ENCODE measurements at places on chromosomes 11 and 22. TPM values are rescaled to one million over a fixed set of nuclear protein-coding genes. Genes with fewer than 3 reads are reported as not detected.

Gene SCGB1D2
- total RNA-seq: not detected

DNA sequence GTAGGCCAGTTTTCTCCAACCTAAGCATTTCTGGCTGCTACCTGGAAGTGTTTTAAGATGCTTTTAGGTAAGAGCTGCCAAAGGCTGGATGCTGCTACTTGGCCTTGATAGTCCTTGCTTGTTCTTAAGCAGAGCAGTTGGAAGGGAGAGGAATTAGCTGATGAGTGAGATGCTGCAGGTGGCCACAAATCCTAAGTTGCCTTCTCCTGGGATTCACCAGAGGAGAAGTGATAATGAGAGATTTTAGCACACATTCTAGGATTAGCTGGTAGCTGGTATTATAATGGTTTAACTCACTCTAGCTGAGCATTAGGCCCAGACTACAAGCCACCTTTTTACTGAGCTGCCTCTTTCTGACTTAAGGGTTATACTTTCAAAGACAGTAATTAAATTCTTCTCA, 442.9 kb upstream of the RAG2 start:
- H3K4me3 ChIP-seq: no peak overlapping the region
- no peak for DNase-seq
- H3K27ac ChIP-seq: no peak overlapping the region
- no peaks in the 10 kb centered on the region for H3K4me1 ChIP-seq

GRCh38 chr22:35400501-35400790, 506 bp downstream of the MCM5 start:
- DNase-seq: no peak
- H3K4me3 ChIP-seq: peak overlapping the region; percentile 88
- no peaks in the 10 kb centered on the region for H3K27me3 ChIP-seq
- peaks cover 22% of the 10 kb centered on the region for H3K4me1 ChIP-seq

DNA sequence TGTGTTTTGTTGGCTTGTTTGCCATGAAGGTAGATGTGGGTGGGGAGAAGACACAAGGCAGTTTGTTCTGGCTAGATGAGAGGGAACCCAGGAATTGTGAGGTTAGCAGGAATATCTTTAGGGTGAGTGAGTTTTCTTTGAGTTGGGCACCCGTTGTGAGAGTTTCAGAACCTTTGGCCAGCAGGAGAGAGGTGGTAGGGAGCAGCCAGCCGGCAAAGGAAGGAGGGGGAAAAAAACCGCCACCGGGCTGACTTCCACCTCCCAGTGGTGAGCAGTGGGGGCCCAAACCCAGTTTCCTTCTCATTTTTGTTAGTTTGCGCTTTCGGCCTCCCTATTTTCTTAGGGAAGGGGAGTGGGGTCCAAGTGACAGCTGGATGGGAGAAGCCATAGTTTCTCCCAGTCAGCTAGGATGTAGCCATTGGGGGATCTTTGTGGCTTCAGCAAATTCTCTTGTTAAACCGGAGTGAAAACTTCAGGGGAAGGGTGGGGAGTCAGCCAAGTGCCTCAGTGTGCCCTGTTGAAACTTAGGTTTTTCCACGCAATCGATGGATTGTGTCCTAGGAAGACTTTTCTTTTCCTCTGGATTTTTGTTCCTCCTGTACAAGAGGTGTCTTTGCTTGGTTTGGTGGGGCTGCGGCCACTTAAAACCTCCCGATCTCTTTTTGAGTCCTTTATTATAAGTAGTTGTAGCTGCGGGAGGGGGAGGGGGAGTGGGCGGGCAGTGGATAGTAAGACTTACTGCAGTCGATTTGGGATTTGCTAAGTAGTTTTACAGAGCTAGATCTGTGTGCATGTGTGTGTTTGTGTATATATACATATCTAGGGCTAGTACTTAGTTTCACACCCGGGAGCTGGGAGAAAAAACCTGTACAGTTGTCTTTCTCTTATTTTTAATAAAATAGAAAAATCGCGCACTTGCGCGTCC, 1.1 kb upstream of the GCAT start:
- H3K36me3 ChIP-seq: no peaks in the 10 kb centered on the region
- peaks cover 20% of the 10 kb centered on the region for H3K27me3 ChIP-seq
- H3K4me1 ChIP-seq: peaks cover 57% of the 10 kb centered on the region
- DNase-seq: no peak
- no peak overlapping the region for H3K27ac ChIP-seq
- H3K4me3 ChIP-seq: no peak overlapping the region

Gene PGR
- total RNA-seq: not detected

DNA sequence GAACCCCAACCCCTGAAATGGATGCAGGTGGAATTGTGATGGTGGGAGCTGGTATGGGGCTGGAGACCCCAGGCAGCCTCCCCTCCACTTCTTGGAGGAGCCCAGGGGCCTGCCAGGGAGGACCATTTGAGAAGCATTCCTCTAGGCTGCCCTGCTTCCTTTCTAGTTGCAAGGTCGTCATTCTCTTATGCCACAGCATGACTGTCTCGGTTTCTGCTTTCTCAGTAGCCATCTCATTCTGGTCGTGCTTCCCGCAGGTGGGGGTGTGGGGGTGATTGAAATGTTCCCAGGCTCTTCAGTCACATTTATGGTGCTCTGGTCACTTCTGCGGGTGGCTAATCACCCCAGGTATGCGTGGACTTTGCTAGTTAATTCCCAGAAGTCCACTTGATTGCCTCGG, 223.7 kb upstream of the TBCEL start:
- no peak overlapping the region for H3K27ac ChIP-seq
- no peak for DNase-seq
- no peaks in the 10 kb centered on the region for H3K36me3 ChIP-seq
- no peaks in the 10 kb centered on the region for H3K4me1 ChIP-seq
- no peaks in the 10 kb centered on the region for H3K27me3 ChIP-seq

Gene CRELD2
- total RNA-seq: 36.2 TPM

GRCh38 chr11:9302448-9302847, 11.9 kb downstream of the TMEM41B start:
- DNase-seq: no peak
- no peak overlapping the region for H3K27ac ChIP-seq
- no peak overlapping the region for H3K4me3 ChIP-seq
- no peaks in the 10 kb centered on the region for H3K4me1 ChIP-seq
- no peaks in the 10 kb centered on the region for H3K27me3 ChIP-seq

Gene MPZL2
- total RNA-seq: 2.9 TPM

DNA sequence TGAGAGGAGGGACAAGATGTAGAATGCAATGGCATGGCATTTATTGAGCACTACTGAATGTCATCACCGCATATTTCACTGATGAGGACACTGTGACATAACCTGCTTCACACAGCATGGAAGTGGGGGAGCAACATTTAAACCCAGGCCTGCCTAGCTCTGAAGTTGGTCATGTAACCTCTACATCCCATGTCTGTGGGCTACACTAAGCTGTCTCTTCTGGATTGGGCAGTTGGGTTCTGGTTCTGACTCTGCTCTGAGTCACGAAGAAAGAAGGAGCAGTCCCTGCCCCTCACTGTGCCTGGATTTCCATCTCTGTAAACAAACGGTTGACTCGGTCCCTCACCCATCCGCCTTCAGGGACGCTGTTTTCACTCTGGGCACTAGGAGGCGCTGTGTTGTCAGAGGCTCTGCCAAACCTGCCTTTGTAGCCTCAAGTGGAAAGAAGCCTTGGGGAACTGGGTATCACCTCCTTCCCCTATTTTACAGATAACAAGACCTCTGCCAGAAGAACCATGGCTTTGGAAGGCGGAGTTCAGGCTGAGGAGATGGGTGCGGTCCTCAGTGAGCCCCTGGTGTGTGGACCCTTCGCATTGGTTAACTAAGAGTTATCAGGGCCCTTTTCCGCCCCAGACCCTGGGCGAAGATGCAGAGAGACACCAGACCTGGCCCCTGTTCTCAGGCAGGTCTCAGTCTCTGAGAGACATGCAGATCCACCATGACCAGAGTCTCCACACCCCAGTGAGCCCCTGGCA, 12.7 kb upstream of the ARHGEF17 start:
- no peak overlapping the region for H3K27ac ChIP-seq
- no peaks in the 10 kb centered on the region for H3K27me3 ChIP-seq

DNA sequence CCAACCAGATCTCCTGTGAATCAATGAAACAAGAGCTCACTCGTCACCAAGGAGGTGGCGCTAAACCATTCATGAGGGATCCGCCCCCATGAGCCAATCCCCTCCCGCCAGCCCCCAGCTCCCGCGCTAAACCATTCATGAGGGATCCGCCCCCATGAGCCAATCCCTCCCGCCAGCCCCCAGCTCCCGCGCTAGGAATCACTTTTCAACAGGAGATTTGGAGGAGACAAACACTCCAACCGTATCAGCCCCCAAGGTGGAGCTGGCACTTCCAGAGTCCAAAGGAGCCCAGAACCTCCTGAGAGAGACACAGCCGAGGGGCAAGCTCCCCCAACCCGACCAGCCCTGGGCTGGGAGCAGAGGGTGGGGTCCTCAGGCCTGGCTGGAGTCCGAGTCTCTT, 40.9 kb upstream of the PRR5 start:
- no peaks in the 10 kb centered on the region for H3K36me3 ChIP-seq
- H3K27me3 ChIP-seq: no peaks in the 10 kb centered on the region
- no peak for DNase-seq
- H3K27ac ChIP-seq: no peak overlapping the region

Gene CFAP300
- total RNA-seq: not detected

DNA sequence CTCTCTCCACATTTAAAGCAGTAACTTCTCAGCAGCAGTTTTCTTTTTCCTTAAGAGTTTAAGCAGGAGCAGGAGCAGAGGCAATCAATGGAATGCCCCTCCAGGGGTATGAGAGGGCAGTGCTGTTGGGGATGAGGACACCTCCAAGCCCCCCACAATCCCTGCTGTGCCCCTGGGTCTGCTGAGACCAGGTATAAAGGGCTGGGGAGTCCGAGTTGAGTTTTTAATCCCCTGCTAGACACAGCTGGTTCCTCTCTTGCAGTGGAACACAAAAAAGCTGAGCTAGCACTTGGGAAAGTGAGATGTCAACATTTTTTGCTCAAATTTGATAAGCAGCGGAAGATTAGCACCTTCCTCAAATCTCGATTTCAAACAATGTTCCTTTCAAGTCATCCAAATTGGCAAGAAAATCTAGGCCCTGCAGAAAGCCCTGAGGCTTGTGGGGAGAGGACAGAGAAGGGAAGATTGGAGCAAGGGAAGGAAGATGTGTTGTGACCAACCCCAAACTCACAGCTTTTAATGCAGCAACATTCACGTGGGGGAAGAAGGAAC, 581.9 kb downstream of the SOX6 start:
- no peaks in the 10 kb centered on the region for H3K36me3 ChIP-seq
- DNase-seq: no peak
- H3K4me3 ChIP-seq: no peak overlapping the region

DNA sequence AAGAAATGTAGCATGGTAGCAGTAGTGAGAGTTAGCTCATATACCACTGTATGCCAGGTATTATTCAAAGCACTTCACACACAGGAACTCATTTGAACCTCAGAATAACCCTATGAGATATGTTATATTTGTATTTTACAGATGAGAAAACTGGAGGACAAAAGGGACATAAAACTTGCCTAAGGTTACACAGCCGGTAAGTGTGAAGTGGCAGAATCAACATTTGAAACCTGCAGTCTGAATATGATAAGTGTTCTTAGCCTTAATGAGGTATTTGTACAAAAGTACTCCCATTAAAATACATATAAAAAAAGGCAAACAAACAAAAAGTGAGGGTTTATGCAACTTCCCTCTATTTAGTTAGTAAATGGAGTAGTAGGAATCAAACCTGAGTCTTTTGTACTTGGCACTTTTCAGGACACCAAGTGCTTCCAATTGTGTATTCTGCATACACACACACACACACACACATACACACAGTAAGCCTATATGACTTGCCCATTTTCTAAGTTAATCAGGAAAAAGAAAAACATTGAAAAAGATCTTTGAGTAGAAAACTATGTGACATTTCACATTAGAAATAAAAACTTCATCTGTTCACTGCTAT, 223.9 kb upstream of the FOLH1 start:
- no peak overlapping the region for H3K4me3 ChIP-seq
- DNase-seq: no peak
- H3K4me1 ChIP-seq: no peaks in the 10 kb centered on the region
- no peak overlapping the region for H3K27ac ChIP-seq
- no peaks in the 10 kb centered on the region for H3K27me3 ChIP-seq

Gene DSCAML1
- total RNA-seq: 1.0 TPM

DNA sequence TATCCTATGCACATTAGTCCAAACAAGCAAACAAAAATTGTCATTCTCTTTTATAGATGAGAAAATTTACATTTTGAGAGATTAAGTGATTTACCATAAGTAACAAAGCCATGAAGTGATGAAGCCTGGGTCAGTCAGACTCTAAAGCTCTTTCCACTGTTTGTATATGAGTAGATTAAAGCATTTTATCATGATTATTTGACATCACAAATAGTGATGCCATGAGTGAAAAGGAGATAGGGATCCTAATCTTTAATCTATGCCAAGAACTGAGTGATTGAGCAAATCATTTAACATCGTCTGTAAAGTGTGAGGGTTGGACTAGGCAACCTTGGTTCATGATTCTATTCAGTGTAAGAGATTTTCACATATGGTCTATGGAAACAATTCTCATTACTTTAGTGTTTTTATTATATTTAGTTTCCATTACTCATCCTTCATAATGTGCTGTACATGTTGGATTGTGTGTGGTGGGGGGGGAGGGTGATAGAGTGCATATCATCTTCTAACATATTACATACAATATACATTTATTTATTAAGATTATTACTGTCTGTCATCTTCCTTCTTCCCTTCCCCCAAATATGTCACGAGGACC, 50.7 kb downstream of the ARHGEF12 start:
- no peak for DNase-seq
- no peak overlapping the region for H3K27ac ChIP-seq
- no peaks in the 10 kb centered on the region for H3K4me1 ChIP-seq
- no peaks in the 10 kb centered on the region for H3K36me3 ChIP-seq
- no peak overlapping the region for H3K4me3 ChIP-seq

- no peak overlapping the region for H3K27ac ChIP-seq
- no peaks in the 10 kb centered on the region for H3K36me3 ChIP-seq
- H3K4me3 ChIP-seq: no peak overlapping the region
- DNase-seq: no peak
- peaks cover 37% of the 10 kb centered on the region for H3K27me3 ChIP-seq
These were observed 2.3 kb downstream of the YPEL4 start for GRCh38 chr11:57647372-57647771.

DNA sequence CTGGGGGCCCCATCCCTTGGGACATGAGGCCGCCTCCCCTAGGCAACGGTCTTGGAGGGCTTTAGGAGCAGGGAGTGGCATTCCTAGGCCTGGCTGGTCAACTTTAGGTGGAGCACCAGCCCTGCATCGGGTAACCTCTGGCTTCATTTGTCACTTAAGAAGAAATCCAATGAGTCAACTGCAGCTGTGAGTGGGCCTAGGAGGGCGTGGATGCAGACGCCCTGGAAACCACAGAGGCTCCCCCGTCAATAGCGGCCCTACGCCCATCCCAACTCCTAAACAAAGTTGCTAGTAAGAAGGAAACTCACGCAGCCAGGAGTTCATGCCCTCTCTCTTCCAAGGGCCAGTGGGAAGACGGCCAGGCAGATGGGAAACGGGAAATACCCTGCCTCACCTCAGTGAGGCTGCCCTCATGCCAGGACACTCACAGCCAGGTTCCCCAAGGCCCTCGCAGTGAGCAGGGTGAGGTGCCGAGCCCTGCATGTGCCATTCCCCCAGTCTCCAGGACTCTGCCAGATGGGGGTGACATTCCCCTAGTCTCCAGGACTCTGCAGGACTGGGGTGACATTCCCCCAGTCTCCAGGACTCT, 20.8 kb downstream of the BID start:
- no peaks in the 10 kb centered on the region for H3K27me3 ChIP-seq
- H3K4me1 ChIP-seq: no peaks in the 10 kb centered on the region
- no peak overlapping the region for H3K4me3 ChIP-seq
- no peak overlapping the region for H3K27ac ChIP-seq
- DNase-seq: no peak

Data from CD4-positive, alpha-beta memory T cell (primary cell).